ENCODE measurements at places on chromosomes 13 and 19.
A peak's percentile ranks its signal among the peaks of the same experiment; 100 is the strongest.

GRCh38 chr19:51470966-51471365, 7.4 kb upstream of the CEACAM18 start:
- no peak for DNase-seq

- DNase-seq = no peak
Observed at GRCh38 chr13:42283574-42283973, 11.6 kb downstream of the AKAP11 start.

DNA sequence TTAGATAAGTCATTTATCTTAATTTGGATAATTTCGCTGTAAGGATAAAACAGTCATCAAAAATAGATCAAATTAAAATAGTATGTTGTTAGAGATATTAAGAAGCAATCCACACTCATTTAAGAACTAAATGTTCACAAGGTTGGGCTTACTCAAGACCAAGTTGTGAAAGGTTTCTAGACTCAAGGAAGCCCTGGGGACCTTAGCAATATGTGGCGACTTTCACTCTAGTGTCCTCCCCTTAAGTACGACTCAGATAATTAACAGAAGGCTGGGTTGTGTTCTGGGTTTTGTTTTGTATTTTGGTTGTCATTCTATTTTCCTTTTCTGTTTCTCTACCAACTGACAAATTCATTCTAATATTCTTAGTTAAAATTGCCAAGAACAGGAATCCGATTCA, 1008.0 kb downstream of the PCDH9 start:
- DNase-seq = no peak

- no peak for DNase-seq
Observed at GRCh38 chr19:5996623-5997320, 18.8 kb upstream of the RANBP3 start.

- no peak for DNase-seq
Observed at GRCh38 chr19:10195199-10195519, 406 bp upstream of the DNMT1 start.

DNA sequence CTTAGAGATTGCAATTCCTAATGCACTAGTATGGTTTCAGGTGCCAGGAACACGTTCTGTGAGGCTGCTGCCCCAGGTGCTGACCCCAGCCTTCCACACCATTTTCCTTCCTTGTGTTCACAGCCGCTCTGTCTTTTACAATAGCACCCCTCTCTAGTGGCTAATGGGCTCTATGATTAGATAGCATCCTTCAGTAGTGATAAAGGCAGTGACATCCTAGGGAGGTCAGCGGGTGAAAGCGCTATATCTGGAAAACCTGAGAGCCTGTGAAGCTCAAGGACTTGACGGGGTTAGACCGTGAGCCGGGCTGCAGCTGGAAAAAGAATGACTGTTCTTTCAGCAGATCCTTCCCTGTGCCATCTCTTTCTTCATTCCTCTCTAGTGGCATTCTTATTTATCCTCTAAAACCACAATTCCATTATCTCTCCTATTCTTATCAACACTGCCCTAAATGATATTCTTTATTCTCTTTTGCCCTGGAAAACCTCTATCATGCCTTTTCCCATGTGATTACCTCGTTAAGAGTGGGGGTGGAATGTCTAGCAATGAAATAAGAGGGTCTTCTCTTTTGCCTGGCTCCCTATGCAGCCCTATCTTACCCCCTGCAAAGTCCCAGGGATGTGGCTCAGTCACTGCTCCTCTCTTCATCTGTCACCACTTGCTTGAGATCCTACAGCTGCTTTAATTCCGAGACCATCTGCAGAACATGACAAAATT, 21.8 kb downstream of the ALOX5AP start:
- no peak for DNase-seq

- DNase-seq = peak; percentile 31
Observed at GRCh38 chr19:40718774-40719391, 2.0 kb downstream of the ITPKC start.

- no peak for DNase-seq
Observed at GRCh38 chr19:807627-808422, 10.6 kb downstream of the PTBP1 start.

DNA sequence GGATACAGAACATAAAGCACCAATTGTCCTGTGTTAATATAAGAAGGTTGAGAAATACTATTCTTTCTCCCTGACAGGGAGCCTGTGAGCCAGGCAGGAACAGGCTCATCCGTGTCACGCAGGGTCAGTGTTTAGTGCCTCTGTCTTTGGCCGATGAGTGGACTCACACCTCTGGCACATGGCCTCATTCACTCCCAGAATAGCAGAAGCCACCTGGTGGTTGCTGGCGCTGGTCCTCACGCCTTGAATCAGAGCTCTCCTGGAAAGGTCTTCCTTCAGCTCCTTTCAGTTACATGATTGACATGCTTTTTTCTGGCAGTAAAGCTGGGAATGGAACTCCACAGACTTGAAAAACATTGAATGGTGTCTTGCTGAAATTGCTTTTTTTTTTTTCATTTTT, 28.1 kb upstream of the SIAH3 start:
- DNase-seq = peak; percentile 26

DNA sequence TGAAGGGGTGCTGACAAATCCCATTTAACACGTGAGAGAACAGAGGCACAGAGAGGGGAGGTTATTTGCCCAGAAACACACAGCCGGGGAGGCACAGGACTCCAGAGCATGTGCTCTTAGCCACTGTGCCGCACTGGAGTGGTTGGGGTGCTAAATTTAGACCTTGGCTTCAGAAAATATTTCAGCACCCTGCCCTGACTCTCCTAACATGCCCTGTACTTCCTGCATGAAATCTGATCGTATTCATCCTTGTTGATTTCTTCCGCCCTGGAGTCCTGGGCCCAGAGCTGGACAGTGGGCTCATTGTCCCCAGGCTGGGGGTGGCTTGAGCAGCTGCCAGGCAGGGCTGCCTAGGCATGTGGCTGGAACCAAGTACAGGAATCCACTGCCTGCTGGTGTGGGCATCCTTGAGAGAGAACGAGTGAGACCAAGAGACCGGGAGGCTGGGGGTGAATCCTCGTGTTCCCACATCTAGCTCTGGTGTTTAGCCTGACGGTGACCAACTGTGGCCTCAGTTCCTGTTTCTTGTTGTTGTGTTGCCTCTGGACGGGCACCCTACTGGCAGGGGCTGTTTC, 5.3 kb downstream of the SLC27A1 start:
- DNase-seq = no peak

DNA sequence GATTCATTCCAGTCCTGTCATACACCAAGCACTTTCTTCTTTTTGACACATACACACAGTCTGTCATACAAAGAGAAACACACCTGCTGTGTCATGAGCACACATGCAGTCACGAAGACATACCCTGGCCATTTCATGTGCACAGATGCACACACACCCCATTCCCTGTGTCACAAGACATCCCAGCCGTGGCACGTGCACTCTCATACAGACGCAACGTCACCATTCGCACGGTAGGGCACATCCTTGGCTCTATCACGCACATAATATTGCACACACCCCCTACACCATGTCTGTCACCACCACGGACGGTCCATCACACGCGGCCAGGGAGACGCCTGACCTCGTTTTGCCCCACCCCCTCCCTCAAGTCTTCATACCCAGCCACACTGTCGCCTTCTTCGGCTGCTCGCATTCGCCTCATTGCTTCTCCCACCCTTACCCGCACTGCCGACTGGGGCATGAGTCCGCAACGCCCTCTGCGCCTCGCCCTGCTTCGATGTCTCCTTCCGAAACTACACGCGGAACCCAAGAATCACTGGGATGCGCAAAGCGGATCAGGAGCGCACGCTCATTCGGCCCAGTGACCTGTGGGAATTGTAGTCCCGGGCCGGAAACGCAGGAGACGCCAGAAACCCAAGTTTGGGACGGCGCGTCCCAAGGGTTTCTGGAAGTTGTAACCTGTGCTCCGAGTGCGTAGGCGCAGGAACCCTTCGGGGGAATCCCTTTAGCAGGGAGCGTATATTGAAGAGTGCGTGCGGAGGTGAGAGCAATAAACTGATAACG, 6.8 kb upstream of the ZNF283 start:
- no peak for DNase-seq

DNA sequence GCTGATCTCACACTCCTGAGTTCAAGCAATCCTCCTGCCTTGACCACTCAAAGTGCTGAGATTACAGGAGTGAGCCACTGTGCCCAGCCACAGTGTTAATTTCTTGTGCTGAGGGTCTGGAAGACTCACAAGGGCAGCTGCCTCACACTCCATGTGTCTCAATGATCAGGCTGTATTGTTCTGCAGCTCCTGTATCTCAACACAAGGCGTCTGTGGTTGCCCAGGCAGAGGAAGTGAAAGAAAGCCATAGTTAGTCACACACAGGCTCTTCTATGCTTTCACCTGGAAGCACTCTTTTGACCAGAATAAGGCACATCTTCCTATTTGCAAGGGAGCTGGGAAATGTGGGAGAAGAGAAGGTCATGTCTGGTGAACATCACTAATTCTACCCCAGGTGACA, 107.3 kb upstream of the ZNF507 start:
- no peak for DNase-seq

DNA sequence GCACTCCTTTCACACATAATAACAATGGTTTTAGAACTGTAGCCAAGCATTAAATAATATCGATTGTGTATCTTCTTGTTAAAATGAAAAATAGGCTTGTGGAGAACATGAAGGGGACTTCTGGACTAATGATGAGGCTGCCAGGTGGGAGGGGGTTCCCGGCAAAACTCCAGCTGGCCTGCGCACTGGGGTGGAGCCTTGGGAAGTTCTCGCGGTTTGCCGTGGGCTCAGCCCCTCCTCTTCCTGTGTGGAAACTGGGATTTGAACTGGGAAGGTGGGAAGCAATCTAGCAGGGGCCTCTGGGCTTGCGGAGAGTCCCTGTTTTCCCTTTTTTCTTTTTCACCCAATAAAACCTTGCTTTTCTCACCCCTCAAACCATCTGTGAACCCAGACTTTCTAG, 113.7 kb upstream of the SLITRK1 start:
- no peak for DNase-seq

- no peak for DNase-seq
Observed at GRCh38 chr13:108911807-108912206, 282.4 kb downstream of the MYO16 start.

All from endothelial cell (in vitro differentiated cells).